ENCODE measurements at places on chromosomes 7 and 10.

DNA sequence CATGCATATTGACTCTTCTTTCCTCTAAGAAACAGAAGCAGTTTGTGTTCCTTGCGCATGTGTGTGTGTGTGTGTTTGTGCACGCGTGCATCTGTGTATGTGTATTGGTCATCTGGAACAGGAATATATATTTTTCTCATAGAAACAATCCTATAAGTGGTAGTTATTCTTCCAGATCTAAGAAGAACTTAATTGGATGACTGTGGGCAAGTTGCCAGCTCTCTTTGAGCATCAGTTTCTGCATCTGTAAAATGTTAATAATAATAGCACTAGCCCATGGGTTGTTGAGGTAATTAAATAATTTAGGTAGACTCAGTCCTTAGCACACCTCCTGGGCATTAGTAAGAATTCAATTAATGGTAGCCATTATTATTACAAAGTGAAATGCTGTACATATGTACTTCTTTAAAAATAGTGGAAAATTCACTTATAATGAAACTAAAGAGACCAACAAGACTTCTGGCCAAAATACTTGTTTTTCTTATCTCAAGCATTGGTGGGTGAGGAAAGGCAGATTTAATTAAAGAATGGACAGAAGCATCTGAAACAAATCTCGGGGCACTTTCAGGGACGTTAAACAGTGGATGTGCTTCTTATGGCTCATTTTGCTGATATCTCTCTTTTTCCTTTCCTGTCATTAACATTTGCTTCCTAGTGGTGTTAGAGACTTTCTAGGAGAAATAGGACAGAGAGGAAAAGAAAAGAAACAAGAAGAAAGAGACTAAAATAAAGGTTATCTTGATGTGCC lies 124.9 kb upstream of the HABP2 start:
- no peak for DNase-seq

GRCh38 chr7:98456866-98457265 lies 56.0 kb upstream of the BAIAP2L1 start:
- no peak for DNase-seq

DNA sequence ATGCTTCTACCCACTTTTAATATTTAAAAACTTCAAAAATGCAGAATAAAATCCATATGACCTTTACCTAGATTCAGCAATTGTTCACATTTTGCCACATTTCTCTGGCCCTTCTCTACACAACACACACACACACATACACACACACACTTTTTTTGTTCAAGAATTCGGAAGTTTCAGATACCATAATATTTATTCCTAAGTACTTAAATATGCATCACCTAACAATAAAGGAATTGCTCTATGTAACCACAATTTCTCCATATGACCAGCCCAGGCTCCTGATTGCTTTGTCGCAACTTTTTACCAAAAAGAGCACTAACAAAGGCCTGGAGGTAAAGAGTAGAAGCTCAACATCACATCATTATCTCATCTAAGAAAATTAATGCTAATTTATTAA lies 106.6 kb downstream of the FAS start:
- DNase-seq = no peak

GRCh38 chr7:80182630-80183276 lies 48.1 kb downstream of the GNAI1 start:
- no peak for DNase-seq

DNA sequence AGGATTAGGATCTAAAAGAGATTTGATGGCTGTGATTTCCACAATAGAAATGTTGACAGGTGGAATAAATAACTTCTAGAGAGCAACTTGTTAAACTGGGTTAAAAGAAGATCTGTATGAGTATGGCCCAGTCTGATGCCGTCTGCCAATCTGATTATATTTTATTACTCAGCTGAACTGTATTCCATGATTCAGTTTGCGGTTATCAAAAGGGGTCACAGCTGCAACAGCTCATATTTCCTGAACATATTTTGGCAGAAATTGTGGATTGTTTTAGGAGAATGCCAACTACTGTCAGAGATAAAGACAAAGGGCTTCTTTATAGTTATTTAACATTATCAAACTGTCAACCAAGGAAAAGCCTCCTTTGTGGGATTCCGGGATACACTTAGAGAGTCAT lies 244.8 kb upstream of the MINDY3 start:
- no peak for DNase-seq

GRCh38 chr7:121714559-121715303 lies 158.2 kb upstream of the PTPRZ1 start:
- DNase-seq = no peak

GRCh38 chr10:124294811-124295770 lies 123.6 kb downstream of the OAT start:
- no peak for DNase-seq

GRCh38 chr7:95157381-95157780 lies 167.0 kb downstream of the PON1 start:
- no peak for DNase-seq

GRCh38 chr7:17560966-17561365 lies 262.5 kb downstream of the AHR start:
- DNase-seq = no peak

- no peak for DNase-seq
Observed at GRCh38 chr7:3995187-3995586, 686.9 kb upstream of the FOXK1 start.

GRCh38 chr7:5393328-5393727 lies 30.3 kb downstream of the TNRC18 start:
- no peak for DNase-seq

GRCh38 chr7:151109094-151110048 lies 23.1 kb downstream of the AGAP3 start:
- no peak for DNase-seq

GRCh38 chr7:143419880-143420279 lies 11.2 kb upstream of the EPHA1 start:
- no peak for DNase-seq

- DNase-seq = no peak
Observed at GRCh38 chr7:53661645-53662217, 626.3 kb downstream of the POM121L12 start.

DNA sequence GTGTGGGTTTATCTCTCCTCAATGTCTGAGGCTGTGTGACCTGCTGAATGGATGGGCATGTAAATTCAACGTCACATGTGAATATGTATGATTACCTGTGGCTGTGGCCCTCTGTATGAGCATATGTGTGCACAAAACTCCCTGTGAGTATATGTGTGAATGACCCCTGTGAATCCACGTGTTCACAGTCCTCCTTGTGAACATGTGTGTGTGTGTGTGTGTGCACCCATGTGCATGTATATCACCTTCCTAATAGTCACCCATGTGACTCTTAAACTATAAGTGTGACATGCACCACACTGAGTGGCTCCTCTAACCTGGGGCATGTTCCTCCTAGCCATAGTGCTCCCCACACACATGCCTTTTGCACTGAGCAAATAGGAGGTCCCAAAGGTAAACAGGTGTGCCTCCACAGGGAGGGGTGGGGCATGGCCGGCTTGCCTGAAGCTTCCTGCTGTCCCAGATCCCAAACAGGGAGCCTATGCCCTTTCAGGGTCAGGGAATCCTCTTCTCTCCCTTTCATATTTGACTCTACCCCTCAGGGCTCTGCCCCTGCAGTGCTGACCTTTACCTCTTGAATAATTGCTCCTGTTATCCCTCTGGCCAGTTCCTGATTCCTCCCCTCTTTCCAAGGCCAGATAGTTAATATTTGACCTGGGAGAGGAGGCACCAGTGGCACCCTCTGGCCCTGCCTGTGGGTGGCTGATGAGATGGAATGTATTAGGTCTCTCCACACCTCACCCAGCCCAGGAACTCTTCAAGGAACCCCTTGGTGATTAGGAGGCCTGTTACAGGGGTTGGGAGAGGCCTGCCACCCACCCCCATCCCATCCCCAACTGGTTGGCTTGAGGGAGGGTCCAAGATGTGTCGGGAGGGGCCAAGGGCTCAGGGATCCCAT lies 1.9 kb downstream of the SEMA4G start:
- DNase-seq = no peak

DNA sequence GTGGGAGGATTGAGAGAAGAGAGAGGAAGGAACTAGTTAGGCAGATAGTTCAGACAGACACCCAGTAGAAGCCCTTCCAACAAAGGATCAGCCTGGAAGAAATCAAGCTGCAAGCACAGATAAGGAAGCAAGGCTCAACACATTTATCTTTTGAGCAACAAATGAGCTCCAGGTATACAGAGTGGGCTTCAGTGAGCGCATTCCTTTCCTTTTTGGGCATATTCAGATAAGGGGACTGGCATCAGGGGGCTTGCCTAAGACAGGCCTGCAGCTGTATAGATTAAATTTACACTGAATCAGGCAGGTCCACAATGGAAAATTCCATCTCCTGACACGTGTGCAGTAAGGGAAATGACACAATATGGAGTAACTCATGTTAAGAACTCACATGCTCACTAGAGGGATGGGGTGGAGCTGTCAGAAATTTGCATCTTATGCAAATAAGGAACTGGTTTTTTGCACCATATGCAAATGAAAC lies 147.2 kb downstream of the AKR1D1 start:
- no peak for DNase-seq

GRCh38 chr10:387909-388660 lies 252.8 kb downstream of the ZMYND11 start:
- no peak for DNase-seq

DNA sequence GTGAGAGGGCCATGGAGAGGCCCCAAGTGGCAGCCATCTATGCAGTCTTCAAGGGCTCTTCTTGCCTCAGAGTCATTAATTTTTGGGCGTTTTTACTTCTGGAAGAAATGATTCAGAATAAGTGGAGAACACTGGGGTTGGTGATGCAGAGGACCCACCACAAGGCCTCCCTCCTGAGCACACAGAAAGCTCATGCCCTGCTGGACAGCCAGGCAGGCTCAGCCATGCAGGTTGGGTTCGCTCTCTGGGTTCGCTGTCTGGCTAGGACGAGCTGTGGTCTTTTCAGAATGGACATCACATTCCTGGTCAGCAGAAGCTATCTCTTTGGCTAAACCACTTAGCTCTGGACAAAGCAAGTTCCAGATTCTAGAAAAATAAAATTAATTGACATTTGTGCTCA lies 480.8 kb downstream of the RPS24 start:
- DNase-seq = no peak

DNA sequence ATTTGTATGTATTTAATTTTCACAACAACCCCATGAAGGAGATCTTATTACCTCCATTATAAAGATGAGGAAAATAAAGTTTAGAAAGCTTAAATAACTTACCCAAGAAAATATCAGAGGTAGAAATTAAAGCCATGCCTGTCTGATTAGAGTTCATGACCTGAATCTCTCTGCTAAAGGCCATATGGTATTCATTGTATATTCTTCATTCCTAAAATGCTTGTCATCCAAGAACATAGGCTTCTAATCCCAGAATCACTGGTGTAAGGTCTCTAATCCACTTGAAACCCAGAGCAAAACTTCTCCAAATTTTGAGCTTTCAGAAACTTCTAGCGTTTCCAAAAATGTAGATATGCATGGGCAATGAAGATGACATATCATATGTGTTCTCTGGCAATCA lies 72.3 kb upstream of the YAE1 start:
- no peak for DNase-seq

GRCh38 chr10:62062028-62062427 lies 160.5 kb downstream of the ARID5B start:
- no peak for DNase-seq

GRCh38 chr7:118517275-118517674 lies 292.8 kb downstream of the ANKRD7 start:
- DNase-seq = no peak

- DNase-seq = no peak
Observed at GRCh38 chr7:159136442-159136841, 8.2 kb downstream of the VIPR2 start.

DNA sequence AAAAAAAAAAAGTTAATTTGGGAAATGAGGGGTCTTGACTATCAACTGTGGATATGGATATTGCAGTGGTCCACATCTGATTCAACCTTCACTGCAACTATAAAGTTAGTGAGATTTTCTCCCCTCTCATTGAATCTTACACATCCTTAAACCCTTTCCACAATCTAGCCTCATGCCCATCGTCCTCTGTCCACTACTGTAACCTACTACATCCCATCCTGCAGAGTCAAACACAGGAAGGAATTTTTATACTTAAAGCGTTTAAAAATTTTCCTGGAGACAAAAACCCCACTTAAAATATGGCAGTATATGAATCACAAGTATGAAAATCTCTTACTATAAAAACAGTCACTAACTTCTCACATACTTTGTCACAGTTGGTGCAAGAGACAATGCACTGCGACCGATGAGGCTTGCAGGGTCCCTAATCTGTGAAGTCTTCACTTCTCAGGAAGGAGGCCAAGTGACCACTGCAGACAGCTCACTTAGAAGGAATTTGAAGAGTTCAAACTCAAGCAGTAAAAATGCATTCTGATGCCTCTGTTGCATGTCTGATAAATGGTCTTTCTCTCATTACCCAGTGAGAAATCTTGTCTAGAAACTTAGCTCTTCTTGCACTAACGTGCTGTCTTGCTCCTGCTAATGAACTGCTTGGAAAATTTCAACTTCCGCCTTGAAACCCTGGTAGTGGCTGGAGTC lies 50.3 kb upstream of the ST8SIA6 start:
- DNase-seq = no peak

GRCh38 chr7:115558161-115558560 lies 472.4 kb downstream of the TFEC start:
- no peak for DNase-seq

DNA sequence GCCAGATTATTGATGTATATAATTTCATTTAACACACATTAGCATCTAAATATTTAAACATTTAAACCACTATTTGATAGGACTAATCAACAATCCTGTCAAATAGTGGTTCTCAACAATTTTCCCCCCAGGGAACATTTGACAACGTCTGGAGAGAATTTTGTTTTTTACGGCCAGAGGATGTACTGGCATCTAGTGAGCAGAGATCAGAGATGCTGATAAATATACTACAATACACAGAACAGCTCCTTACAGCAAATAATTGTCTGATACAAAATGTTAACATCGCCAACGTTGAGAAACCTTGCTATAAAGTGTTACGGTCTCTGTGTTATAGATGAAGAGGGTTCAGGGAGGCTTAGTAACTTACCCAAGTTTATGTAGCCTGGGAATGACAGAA lies 25.0 kb upstream of the TMEM229A start:
- DNase-seq = no peak

- DNase-seq = peak; percentile 66
Observed at GRCh38 chr10:34319197-34319846, 495.8 kb downstream of the PARD3 start.

GRCh38 chr7:7596176-7596575 lies 29.5 kb downstream of the MIOS start:
- DNase-seq = no peak

- DNase-seq = no peak
Observed at GRCh38 chr7:134188311-134188710, 61.2 kb downstream of the LRGUK start.
